ENCODE measurements at places on chromosomes 2 and 18.

GRCh38 chr2:46849721-46850556 is 65.7 kb downstream of the MCFD2 start:
- no peak for DNase-seq

- no peak for DNase-seq
Measured at GRCh38 chr2:105748566-105748965, 3.9 kb downstream of the NCK2 start.

GRCh38 chr2:68367953-68368653 is 3.0 kb downstream of the PLEK start:
- DNase-seq = no peak

DNA sequence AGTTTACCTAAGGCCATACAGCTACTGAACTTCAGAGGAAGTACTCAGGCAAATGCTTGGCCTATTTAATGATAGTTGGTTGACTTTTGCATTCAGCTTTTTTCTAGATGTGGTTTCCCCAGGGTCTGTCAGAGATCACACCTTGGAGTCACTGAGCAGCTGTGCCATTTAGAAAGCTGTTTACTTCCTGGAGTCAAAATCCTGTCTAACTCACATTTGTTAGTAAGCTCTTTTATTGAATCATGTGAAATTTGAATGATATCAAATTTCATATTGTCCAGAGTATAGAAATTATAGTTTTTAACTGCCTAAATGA is 7.6 kb upstream of the TRIB2 start:
- DNase-seq = no peak

DNA sequence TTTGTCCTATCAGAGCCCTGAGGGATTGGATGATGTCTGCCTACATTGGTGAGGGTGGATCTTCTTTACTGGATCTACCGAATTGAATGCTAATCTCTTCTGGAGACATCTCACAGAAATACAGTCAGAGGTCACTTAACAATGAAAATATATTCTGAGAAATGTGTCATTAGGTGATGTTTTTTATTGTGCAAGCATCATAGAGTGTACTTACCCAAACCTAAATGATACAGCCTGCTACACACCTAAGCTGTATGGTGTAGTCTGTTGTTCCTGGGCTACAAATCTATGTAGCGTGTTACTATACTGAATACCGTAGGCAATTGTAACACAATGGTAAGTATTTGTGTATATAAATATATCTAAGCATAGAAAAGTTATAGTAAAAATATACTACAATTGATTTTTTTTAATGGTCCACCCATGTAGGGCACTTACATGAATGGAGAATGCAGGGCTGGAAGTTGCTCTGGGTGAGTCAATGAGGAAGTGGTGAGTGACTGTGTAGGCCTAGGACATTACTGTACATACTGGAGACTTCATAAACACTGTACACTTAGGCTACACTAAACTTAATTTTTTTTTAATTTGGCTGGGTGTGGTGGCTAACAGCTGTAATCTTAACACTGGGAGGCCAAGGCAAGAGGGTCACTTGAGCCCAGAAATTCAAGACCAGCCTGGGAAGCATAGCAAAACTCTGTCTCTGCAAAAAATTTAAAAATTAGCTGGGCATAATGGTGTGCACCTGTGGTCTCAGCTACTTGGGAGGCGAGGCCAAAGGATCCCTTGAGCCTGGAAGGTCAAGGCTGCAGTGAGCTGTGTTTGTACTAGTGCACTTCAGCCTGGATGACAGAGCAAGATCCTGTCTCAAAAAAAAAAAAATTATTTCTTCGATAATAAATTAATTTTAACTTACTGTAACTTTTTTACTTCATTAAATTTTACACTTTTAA is 226.3 kb upstream of the UBE2E3 start:
- no peak for DNase-seq

DNA sequence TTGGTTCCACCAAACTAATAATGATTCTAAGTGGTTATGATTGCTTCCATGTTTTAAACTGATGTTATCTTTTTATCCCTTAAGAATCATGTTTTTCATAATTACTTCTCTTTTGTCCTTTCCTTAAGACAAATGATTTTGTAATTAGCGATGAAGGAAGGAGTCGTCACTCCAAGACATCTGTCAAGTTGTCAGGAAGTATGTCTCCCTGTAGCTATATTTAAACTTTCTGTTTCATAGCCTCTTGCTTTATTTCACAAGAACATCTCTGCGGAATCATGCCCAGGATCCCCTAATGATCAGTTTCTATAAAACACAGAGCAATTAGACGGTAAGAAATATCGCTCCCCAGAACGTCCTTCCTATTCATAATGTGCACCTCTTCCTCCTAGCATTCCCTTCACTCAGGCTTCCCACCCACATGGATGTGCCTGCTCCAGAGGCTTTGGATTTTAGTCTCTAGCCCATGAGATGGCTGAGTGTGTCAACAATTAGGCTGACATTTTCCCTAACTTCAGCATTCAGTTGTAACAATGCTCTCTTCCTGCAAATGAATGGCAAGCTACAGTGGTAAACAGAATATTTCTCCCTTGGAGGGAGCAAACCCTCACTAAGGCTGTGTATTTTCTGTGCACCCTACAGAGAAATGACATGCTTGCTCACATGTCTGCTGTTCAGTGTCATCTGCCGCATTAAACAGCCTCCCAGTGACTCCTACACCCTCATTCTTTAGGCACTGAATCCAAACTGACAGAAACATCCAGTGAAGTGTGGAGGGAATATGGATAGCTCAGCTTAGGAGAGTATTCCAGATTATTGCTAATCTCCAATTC is 879.6 kb upstream of the CELF4 start:
- DNase-seq = no peak

Measured in glomerular endothelial cell (primary cell).